NCI-H1930 (cell line): ENCODE measurements at places on chromosomes 3 and 15.

GRCh38 chr15:33994005-33994615 lies 25.8 kb downstream of the CHRM5 start:
- peak; percentile 6 for DNase-seq

GRCh38 chr3:88033808-88034207 lies 25.0 kb downstream of the CGGBP1 start:
- DNase-seq: no peak

DNA sequence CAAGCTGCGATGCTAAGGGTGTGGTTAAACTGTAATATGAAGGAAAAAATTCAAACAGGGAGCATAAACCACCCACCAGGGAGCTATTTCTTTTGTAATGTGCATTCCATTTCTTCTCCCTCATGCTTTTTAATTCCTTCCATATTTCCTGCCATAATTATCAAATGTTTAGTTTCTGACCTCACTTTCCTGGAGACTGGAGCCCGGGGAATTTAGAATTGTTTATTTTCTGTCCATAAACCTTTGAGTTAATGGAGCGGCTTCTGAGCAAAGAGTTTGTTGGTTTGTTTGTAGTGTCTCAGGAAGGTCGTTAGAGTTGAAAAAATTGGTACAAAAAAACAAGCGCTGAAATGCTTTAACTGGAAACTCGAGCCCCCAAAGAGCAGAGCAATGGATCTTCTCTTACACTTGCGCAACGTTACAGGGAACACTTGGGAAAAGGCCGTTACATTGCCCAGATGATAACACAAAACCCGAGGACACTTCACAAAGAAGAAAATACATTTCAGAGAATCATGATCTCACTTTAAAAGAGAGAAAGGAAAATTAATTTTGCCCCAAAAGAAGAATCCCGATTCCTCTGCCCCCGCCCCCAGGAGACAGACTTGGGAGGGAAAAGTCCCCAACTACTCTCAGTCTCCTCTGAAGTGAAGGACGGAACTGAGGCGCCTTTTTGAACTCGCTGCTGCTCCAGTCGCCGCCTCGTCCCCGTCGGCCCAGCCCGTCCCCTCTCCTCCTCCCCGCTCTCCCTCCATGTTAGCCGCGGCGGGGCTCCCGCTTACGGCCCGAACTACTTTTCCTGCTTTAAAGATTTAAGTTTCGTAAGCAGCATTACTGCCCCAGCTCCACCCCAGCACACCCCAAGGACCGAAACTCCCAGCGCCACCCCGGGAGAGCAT lies 842 bp downstream of the FSTL1 start:
- DNase-seq: no peak

GRCh38 chr15:77821188-77821958 lies 188.7 kb upstream of the LINGO1 start:
- no peak for DNase-seq

DNA sequence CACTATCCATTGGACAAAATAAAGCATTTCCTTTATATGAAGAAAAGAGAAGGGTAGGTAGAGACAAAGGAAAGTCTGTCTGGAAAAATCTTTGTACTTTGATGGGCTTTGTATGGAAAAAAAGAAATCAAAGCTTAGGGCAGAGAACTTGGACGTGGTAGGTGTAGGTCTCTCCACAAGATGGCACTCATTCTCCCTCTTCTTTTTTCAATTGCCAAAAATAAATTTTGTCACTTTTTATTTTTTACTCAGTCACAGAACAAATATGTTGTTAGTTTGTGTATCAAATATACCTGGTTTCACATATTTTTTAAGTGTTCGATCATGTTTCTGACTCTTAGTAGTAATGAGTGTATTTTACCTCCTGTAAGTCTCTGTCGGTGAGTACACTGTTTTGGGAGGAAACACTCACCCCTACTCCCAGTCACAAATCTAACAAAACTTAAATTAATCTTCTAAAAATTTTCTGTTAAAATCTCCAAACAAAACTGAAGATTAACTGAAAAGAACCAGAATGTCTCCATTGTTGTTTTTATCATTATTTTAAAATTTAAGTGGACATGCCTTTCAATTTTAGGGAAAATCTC lies 415.8 kb upstream of the GOLIM4 start:
- no peak for DNase-seq

DNA sequence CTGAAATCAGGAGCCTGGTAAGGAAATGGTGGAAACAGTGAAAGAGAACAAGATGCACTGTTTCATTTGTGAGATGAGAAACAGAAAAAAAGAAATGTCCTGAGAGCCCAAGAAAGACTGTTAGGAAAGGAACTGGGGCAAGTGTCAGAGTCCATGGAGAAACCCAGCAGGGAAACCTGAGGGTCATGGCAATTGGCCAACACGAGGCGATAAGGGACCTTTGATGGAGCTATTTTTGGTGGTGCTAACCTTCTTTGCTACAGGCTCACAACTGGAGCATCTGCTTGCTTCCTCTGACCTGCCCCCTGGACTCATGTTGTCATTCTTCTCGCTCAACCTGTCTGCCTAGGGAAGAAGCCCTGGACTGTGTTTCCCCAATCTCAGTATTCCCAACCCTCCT lies 4.2 kb upstream of the TMEM41A start:
- no peak for DNase-seq

- no peak for DNase-seq
Measured at GRCh38 chr3:123141276-123141675, 60.5 kb upstream of the SEC22A start.

- no peak for DNase-seq
Measured at GRCh38 chr15:68556139-68556990, 22.4 kb upstream of the CORO2B start.

DNA sequence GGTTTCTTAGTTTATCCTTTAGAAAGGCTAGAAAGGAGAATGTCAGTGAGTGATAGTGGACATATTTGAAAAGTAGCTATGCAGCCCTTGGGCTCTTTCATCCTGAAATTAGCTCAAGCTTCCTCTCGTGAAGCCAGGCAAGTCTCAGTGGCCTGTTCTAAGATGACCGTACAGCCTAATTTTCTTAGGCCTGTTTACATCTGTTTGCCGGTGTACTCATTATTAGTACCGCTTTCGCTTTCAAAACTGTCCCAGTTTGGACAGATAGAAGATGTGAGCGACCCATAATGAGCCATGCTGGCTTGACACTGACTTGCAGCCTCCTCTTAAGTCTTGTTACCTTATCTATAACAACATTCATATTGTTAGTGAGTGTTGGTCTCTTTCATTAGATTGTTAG lies 5.7 kb upstream of the ARL14 start:
- DNase-seq: no peak

DNA sequence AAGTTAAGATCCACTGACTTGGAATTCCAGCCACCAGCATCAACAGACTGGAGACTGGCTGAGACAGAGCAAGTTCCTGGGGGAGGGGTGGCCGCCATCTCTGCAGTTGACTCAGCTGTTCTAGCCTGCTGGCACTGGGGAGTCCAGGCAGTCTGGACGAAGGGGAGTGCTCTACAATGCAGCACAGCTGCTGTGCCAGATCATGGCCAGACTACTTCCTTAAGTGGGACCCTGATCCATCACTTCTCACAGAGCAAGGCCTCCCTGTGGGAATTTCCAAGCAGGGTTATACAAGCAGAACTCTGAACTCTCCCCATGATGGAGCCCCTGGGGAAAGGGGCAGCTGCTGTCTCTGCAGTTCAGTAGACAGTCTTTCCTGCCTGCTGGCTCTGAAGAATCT lies 35.2 kb downstream of the PYGO1 start:
- DNase-seq: no peak

DNA sequence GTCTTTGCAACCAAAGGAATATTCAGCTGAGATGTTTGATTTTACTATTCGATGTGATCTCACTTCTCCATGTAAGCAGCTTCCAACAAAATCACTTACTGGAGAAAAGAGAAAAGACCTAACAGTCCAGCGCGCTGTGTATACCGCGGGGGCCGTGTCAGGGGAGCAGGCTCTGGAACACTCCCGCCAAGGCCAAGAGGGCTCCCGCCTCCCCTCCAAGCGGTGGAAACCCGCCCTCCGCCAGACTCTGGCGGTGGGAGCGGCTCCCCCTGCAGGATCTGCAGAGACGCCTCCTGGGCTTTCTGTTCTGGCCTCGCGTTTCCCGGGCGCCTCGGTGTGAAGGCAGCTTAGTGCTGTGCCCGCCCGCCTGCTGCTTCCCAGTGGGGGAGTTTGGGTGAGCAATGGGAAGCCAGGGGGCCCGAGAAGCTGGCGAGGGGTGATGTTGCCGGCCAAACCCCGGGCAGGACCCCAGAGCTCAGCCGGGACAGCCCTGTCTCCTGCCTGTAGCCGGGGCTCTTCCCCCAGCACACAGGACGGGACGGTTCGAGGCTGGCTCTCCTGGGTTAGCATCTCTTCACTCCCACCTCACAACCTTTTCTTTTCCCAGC lies 36.3 kb downstream of the CHST14 start:
- peak; percentile 83 for DNase-seq

- DNase-seq: no peak
Measured at GRCh38 chr3:134369861-134370596, 4.2 kb downstream of the AMOTL2 start.

DNA sequence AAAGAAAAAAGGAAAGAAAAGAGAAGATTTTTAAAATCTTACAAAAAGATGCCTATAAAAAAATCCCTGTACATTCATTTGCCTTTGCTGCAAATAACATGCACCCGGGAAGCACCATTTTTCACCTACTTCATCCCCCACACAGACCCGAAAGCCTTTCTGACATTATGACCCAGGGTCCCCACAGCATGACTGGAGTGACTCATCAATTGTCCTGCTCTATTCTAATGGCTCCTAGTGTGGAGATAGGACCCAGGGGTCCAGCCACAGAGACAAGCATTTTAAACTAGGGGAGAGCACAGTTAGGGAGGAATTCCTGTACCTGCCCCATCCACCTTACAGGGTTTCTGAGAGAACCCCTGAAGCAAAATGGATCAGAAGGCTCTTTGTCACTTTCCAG lies 14.7 kb upstream of the PXYLP1 start:
- no peak for DNase-seq

GRCh38 chr15:84621358-84621979 lies 20.7 kb downstream of the ZSCAN2 start:
- DNase-seq: no peak

- no peak for DNase-seq
Measured at GRCh38 chr3:188168186-188168585, 14.2 kb downstream of the LPP start.

DNA sequence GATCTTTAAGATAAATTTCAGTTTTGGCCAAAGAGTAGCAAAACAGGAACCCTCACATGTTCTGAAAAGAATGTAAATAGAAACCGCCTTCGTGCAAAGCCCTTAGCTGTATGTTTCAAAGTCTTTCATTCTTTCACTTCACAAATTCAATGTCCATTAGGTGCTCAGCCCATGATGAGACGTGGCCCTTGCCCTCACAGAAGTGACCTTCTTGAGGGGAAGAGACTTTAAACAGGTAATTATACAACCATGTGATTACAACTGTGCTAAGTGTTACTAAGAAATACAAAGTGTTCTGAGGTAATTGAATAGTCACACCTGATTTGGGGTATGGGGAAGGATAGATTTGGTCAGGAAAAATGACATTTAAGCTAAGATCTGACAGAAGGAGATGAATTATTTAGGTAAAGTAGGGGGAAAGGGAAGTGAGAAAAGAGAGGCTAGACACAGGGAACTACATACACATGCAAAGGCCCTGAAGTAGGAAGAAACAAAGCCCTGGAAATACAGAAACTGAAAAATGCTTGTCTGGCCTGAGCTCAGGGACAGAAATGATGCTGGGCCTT lies 19.6 kb downstream of the HSPBAP1 start:
- DNase-seq: no peak

DNA sequence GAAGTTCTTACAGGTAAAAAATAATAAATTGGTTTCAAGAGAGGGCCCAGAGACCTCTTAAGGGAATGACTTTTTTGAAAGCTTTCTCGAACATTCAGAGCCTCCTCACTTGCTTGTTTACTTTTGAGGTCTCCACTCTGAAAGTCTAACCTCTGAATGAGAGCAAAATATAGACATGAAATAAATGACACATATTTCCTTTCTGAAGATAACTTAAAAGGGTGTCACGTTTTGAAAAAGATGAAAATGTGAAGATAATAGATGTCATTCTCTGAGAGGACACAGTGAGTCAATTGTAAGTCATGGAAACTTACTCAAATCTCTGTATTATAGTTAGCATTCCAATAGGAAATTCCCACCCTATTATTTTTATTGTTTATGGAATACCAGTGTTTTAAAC lies 44.6 kb downstream of the HACD2 start:
- DNase-seq: no peak

GRCh38 chr15:65339920-65340319 lies 35.4 kb downstream of the RNU5B-1 start:
- no peak for DNase-seq

- DNase-seq: no peak
Measured at GRCh38 chr15:61906961-61907752, 153.1 kb downstream of the VPS13C start.

DNA sequence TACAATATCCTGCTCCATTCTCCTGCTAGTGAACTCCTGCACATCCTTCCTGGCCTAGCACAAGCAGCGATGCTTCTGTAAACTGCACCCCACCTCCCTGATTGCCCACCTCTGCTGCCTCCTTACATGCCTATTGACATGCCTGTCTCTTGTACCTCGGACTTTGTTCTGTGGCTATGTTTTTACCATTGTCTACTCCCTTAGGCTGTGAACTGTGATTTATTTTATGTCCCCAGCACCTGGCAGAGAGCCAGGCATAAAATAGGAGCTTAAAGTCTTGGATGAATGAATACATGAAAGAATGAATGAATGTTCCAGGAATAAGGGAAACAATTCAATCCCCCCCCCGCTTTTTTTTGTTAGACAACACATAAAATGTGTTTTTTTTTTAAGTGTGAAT lies 210.0 kb downstream of the MYRIP start:
- no peak for DNase-seq

- DNase-seq: no peak
Measured at GRCh38 chr3:107629566-107629965, 106.8 kb downstream of the BBX start.

DNA sequence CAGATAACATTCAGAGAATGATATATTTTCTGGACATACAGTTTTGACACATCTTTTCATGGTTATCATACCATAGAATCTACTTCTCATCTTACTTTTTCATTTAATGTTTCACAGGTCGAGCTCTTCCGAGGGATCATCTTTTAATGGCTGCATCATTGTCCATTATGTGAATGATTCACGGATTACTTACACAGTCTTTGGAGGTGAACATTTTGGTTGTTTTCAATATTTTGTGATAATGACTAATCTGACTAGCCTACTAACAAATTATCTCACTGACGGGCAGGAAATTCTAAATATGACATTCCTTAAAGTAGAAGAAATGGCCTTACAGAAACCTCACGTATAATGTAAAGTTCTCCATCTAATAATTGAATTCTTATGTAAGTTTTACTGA lies 209.1 kb upstream of the STRIT1 start:
- no peak for DNase-seq
